ENCODE measurements at places on chromosomes 2 and 18.

DNA sequence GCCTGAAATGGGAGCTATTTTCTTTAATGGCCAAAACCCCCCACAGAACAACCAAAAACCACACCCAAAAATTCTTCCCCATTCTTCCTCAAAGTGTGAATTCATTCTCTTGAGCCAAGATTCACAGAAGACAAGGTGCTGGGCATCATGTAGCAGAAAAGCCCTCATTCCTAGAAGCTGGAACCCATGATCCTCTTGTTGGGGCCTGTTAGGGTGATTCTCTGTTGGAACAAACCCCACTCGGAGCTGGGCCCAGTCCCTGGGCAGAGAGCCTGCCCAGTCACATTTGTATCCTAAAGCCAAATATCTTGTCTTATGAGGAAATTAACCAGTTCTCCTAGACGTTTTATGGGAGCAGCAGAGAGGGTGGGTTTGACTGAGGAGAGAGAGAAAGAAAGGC is 22.8 kb upstream of the VPS4B start:
- no peak for DNase-seq

DNA sequence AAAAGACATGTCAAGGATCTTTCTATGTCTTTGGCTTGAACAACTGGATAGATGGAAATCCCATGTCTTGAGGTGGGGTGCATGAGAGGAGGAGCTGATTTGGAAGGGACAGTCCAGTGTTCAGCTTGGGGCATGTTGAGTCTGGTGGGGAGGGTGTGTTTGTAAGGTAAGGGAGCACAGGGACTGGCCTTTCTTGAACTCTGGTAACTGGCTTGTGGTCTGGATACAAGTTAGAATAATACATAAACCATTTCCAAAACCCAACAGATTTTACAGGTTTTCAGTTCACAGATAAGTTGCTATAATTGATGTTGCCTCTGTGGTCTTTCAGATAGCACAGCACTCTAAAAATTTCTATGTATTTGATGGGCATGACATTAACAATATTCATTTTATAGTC is 24.2 kb downstream of the RHBDD1 start:
- DNase-seq = no peak

GRCh38 chr18:36440614-36441013 is 143.1 kb downstream of the FHOD3 start:
- DNase-seq = no peak

DNA sequence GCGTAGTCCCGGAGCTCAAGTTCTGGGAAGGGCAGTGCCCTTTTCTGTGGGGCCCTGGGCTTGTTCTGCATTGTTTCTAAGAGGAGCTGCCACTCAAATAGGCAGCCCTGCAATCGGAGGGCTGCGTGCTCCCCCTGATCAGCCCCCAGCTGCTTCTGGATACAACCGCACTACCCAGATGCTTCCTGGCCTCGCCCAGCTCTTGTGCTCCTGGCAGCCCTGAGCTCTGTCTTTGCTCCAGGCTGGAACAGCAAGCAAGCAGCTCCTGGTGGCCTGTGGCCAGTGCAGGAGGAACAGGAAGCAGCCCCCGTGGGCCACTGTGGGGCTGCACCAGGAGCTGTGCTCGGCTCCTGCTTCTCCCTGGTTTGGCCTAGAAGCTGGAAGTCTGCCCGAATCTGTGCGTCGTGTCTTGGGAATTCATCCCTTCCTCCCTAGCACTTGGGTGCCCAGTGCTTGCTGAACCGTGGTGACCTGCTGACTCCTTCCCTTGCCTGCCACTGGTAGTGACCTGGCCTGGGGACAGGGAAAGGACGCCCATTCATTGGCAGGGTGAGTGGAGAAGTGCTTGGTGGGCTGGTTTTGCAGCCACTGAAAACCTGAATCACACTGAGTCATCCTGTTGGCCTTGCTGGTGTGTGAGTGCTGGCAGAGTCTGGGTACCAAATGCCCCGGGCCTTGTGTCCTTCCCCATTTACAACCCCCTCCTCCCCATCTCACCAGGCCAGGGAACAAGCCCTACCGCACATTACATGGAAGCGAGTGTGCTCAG is 27.3 kb upstream of the NTSR2 start:
- no peak for DNase-seq

- no peak for DNase-seq
Observed at GRCh38 chr2:160533482-160533881, 39.9 kb upstream of the RBMS1 start.

GRCh38 chr2:20674974-20675679 is 8.2 kb downstream of the GDF7 start:
- no peak for DNase-seq

- DNase-seq = no peak
Observed at GRCh38 chr18:73009691-73010090, 141.9 kb upstream of the NETO1 start.

DNA sequence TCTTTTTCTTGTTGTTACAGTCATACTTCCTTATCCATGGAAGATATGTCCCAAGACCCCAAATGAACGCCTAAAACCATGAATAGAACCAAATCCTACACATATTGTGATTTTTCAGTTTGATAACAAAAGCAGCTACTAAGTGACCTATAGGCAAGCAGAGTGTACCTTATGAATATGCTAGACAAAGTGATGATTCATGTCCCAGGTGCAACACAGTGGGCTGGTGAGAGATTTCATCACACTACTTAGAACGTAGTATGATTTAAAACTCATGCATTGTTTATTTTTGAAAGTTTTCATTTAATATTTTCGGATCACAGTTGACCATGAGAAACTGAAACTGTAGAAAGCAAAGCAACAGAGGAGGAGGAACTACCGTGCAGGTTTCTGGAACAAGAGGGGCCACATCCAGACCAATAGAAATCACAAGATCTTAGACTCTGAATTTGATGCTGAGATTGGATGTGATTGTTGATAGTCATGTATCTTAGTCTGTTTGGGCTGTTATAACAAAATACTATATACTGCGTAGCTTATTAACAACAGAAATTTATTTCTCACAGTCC is 470.8 kb upstream of the VRK2 start:
- no peak for DNase-seq

GRCh38 chr2:115880558-115880957 is 1438.1 kb downstream of the DPP10 start:
- no peak for DNase-seq

DNA sequence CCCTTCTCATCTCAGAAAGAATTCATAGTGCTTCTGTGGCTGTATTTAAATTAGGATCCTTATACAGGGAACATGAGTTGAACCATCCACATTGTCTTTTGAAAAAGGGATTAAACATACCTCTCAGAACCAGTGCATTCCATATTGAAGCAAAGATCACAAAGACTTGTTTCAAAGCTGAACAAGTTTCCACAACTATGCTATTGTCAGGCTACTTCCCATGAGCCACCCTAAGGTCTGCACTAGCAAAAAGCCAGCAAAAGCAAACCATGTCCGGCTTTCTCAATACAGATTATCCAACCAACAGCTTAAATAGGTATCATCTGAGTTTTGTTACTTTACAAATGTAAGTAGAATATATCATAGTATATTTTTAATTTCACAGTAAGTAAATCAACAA is 78.1 kb downstream of the SCG2 start:
- no peak for DNase-seq

DNA sequence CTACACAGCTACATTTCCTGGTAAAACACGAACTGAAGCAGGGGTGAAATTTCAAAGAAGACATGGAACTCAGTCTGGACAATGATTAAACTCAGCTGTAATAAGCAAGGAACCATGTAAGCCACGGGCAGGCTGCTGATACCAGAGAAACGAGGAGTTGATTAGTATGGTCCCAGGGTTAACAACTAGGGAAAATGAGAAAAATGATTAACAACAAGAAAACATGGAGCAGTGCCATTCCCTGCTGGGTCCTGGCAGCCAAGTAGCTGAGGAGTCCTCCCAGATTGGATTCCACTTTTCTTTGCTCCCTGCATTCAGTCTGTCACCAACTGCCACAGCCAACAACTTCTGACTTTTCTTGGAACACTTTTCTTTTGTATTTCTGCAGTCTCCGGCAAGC is 517.0 kb upstream of the KLHL29 start:
- DNase-seq = no peak

DNA sequence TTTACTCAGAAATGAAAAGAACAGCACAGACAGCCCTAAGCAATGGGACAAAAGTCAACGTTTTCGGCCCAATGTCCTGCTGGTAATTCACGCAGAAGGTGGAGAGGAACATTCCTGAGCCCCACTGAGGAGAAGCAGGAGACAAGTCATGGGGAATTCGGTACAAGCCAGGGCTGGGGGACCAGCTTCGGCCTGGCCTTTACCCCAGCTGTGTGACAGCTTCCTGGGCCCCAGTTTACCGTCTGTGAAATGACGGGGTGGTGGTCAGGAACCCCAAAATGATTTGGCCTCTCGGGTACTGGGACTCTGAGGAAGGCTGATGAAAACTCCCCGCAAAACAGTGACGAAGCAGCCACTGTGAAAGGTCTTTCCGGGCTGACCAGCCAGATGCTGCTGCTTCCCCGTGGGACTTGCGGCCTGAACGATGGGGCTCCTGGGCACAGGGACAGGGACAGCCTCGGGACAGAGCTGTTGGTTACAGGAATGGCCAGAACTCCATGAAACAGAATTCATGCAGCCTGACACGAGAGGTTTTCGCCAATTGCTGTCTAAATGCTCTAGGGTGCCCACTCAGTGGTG is 21.6 kb downstream of the KIF1A start:
- DNase-seq = no peak

GRCh38 chr2:118179445-118179844 is 91.2 kb downstream of the INSIG2 start:
- no peak for DNase-seq

DNA sequence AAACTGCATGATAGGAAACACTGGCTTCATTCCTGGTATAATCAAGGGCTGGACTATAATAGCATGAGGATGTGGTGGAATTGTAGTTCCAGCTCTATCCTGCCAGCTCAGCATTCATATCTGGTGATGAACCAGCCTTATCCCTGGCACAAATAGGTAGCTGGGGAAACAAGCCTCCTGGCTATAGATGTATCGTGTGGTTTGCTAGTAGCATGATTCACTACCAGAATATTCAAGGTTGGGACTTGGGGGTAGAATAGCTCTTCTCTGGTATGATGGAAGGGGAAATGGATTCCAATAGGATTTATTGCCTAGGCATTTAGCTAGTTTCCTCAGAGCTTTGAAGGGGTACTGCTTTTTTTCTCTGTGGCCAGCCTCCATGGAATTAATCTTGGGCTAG is 532.8 kb downstream of the FBXO15 start:
- no peak for DNase-seq

- no peak for DNase-seq
Observed at GRCh38 chr2:84115173-84115857, 343.8 kb downstream of the SUCLG1 start.

DNA sequence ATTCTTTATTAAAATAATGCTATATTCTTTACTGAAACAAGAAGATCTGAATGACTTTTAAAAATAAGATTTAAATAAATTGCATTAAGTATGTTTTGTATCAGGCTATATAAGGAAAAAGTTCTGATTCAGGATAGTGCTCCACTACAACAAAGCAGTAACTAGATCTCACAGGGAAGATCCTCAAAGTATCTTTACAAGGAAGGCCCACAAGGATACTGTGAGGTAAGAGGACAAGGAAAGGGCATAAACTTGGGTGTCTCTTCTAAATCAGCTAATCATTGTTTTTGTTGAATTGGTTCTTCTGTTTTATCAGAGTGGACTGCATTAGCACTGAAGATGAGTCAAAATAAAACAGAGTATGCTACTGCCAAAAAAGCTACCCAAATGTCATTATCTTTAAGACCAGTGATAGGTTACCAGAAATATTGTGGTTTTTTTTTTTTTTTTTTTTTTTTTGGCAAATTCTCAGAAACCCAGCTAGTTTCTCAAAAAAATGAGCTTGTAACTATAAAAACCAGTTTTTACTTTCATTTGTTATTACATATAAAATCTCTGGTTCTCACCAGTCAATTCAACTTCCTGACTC is 160.9 kb downstream of the BAZ2B start:
- DNase-seq = no peak

DNA sequence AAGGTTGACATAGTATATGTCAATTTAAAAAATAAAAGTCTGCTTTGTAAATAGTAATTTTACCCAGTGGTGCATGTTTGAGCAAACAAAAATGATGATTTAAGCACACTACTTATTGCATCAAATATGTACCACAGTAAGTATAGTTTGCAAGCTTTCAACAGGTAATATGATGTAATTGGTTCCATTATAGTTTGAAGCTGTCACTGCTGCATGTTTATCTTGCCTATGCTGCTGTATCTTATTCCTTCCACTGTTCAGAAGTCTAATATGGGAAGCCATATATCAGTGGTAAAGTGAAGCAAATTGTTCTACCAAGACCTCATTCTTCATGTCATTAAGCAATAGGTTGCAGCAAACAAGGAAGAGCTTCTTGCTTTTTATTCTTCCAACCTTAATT is 78.6 kb upstream of the CSRNP3 start:
- no peak for DNase-seq

- DNase-seq = no peak
Observed at GRCh38 chr18:44836263-44836662, 155.6 kb downstream of the SETBP1 start.

- DNase-seq = peak; percentile 60
Observed at GRCh38 chr2:241218131-241219029, 29.9 kb downstream of the ANO7 start.

DNA sequence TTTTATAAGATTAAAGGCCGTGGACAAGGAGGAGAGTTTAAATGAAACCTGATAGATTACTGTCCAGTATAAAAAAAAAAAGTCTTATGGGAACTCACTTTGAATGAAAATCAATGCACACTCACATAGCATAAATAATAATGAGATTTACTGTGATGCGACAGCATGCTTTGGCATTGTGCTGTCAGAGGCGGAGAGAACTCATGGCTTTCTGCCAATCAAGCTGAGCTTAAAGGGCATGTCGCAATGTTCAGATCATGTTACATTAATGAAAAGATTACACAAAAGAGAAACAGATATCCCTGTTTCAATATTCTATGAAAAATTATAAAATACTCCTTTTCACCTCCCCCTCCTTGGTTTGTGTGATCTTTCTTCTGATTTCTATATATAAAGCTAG is 310.8 kb downstream of the ERBB4 start:
- no peak for DNase-seq

- DNase-seq = no peak
Observed at GRCh38 chr2:176237456-176237855, 31.8 kb upstream of the MTX2 start.

GRCh38 chr2:179939259-179939658 is 67.8 kb downstream of the CWC22 start:
- no peak for DNase-seq

- DNase-seq = no peak
Observed at GRCh38 chr2:108560895-108561530, 26.7 kb downstream of the LIMS1 start.

DNA sequence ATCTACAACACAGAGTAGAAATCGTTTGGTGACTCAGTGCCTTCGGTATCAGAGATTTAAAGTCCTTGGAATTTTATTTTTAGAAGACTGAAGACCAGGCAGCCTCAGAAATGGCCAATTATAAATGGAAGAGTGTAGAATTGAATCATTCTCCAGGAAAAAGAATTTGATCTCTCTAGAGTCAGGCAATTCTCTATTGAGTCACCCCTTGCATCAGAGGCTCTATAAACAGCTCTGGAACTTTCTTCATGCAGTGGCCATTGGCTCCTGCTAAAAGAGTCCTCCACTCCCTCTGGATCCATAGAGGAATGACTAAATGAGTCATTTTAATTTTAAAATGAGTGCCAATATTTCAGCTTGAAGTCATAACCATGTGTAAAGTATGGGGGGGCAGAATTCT is 816.2 kb downstream of the TDRD15 start:
- DNase-seq = no peak

GRCh38 chr2:102340778-102341177 is 14.8 kb upstream of the IL18R1 start:
- no peak for DNase-seq
